Activated effector memory CD4-positive, alpha-beta T cell treated with Interleukin-2 at 50 U/mL for 16 hours (primary cell): ENCODE measurements at places on chromosomes 11 and 22.

- no peak for DNase-seq
These were observed 9.4 kb upstream of the NLRP10 start for GRCh38 chr11:7974668-7975067.

- no peak for DNase-seq
These were observed 32.6 kb upstream of the TOLLIP start for GRCh38 chr11:1341928-1342524.

- DNase-seq: no peak
These were observed 205.2 kb upstream of the KIRREL3 start for GRCh38 chr11:127205688-127206217.

DNA sequence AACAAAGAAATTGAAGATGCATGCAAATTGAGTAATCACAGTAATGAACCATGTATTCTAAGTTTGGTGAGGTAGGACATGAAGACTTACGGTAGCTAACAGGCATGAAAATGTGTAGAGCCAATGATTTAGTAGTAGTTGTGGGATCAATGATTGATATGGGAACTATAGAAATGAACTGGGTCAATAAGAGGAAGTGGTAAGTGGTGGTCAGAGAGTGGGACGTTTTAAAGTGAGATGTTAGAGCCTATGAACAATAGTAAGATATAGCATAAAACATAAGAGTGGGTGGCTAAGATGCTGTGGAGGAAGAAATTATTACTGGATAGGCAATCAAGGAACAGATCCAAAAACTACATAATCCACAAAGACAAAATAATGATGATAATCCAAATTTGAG, 45.0 kb downstream of the DLG2 start:
- no peak for DNase-seq

GRCh38 chr11:47495856-47496217, 46.9 kb upstream of the RAPSN start:
- DNase-seq: no peak

- no peak for DNase-seq
These were observed 266.1 kb downstream of the CADM1 start for GRCh38 chr11:115238086-115238485.

- no peak for DNase-seq
These were observed 255.5 kb downstream of the TENM4 start for GRCh38 chr11:79185351-79185750.

- DNase-seq: no peak
These were observed 7.1 kb upstream of the ADORA2A start for GRCh38 chr22:24420072-24420976.

DNA sequence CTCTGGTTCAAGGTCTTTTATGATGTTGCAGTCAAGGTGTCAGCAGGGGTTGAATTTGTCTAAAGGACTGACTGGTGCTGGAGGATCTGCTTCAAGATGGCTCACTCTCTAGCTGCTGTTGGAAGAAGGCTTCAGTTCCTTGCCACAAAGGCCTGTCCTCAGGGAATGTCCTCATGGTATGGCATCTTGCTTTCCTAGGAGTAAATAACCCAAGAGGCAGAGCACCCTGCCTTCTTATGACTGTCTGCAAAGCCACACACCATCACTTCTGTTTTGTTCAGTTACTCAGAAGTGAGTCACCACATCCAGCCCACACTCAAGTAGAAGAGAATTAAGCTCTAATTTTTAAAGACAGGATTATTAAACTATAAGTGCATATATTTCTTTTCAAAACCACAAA, 45.2 kb downstream of the PLAAT5 start:
- no peak for DNase-seq

- no peak for DNase-seq
These were observed 20.3 kb upstream of the NLRP6 start for GRCh38 chr11:257766-258493.

DNA sequence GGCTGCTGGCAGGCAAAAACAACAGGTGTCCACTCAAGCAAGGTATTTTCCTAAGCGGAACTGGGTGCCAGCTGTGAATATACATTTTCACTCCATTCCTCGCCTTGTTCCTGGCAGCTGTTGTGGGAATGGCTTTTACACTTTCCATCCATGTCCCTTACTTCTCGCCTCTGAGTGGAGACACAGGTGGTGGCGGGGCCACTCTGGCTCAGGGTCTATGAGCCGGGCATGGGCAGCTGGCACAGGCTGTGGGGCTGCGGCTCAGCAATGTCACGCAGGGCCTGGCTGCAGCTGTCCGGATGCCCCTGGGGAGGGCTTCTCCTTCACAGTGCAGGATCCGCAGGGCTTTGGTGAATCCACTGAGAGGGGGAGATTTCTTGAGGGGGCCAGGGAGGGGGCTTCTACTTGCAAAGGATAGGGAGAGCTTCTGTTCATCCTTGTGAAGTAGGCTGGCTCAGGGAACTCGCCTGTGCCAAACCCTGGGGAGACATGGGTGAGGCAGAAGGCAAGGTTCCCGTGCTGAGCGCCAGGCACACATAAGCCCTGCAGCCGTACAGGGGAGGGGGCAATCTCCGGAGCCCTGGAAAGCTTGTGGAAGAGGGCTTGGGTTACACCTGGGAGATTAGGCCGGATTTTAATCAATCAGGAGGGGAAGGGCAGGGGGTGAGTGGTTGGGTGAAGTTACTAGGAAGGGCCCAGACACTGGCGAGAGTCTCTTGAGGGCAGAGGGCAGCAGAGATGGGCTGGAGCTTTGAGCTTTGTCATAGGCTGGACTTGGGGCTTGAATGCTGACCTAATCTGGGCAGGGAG, 45.7 kb downstream of the KCNQ1OT1 start:
- DNase-seq: no peak

- no peak for DNase-seq
These were observed 78.1 kb downstream of the NFAM1 start for GRCh38 chr22:42353883-42354727.

GRCh38 chr11:78560153-78560552, 14.5 kb downstream of the NARS2 start:
- DNase-seq: no peak

DNA sequence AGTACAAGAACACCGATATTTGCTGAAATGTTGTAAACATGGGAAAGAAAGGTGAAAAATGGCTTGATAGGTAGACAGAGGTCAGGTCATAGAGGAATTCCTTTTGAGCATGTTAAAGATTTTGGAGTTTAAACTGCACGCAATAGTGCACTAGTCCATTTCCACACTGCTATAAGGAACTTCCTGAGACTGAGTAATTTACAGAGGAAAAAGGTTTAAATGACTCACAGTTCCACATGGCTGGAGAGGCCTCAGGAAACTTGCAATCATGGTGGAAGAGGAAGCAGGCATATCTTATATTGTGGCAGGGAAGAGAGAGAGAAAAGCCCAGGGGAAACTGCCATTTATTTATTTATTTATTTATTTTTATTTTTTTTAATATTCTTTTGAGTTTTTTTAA, 5.0 kb downstream of the OR10A5 start:
- no peak for DNase-seq

- DNase-seq: no peak
These were observed 344.9 kb downstream of the DYNC2H1 start for GRCh38 chr11:103453915-103454709.

GRCh38 chr11:121554552-121554951, 101.8 kb upstream of the SORL1-AS1 start:
- DNase-seq: no peak

- DNase-seq: no peak
These were observed 9.4 kb downstream of the LRRC75B start for GRCh38 chr22:24583221-24584165.

GRCh38 chr11:131591051-131591461, 220.6 kb downstream of the NTM start:
- DNase-seq: no peak
